ENCODE measurements at places on chromosomes 12 and 14.

GRCh38 chr12:6390084-6390799, 6.3 kb downstream of the LTBR start:
- no peak for DNase-seq

GRCh38 chr14:58362798-58363412, 32.8 kb upstream of the TOMM20L start:
- peak; percentile 17 for DNase-seq

GRCh38 chr14:74478996-74479635, 14.0 kb downstream of the NPC2 start:
- DNase-seq: no peak

- DNase-seq: no peak
Measured at GRCh38 chr12:65121956-65122469, 908 bp upstream of the WIF1 start.

DNA sequence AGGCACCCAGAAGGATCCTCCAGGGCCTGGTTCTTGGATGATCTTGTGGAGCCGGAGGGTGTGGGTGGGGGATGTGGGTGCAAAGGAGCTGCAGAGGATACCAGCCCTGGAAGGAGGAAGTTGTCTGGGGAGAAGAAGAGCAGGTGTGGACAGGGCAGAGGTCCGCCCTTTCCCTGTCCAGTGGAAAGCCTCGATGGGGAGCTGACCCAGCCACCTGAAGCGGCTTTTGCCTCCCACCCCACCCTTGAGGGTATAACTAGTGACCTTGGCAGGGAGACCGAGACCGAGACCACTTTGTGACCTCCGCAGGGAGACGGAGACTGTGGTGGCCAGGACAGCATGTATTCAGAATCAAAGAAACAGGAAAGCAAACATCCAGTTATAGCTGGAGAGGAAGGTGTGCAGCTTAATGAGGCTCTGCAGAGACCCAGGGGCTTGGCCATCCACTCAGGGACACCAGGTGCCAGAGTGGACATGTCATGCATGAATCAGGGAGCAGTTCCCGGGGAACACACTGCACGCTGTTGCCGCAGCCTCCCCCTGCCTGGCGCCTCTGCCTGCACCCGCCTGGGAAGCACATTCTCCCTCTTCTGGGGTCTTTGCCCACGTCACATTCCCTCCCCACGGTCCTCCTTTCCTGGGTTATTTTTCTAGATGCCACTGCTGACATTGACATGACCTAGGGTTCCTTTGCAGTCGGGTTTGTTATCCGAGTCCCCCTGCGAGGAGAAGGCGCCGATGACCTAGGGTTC, 87.7 kb downstream of the ADGRD1 start:
- no peak for DNase-seq

DNA sequence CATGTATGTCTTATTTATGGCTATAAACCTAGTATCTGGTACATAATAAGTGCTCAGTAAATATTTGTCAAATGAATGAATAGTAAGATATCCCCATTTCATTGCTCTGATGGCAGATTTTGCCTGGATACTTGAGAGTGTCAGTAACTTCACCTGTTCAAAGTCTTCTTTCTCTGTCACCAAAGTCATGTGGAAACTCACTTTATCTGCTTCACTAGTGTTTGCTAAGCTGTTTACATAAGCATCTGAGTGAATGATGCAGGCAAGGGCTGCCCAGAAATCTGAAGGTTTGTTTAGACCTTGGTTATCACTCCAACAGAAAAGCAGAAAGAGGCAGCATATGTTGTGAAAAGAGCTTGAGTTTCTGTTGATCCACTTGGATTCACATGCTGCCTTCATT, 4.3 kb downstream of the OR4E1 start:
- no peak for DNase-seq

DNA sequence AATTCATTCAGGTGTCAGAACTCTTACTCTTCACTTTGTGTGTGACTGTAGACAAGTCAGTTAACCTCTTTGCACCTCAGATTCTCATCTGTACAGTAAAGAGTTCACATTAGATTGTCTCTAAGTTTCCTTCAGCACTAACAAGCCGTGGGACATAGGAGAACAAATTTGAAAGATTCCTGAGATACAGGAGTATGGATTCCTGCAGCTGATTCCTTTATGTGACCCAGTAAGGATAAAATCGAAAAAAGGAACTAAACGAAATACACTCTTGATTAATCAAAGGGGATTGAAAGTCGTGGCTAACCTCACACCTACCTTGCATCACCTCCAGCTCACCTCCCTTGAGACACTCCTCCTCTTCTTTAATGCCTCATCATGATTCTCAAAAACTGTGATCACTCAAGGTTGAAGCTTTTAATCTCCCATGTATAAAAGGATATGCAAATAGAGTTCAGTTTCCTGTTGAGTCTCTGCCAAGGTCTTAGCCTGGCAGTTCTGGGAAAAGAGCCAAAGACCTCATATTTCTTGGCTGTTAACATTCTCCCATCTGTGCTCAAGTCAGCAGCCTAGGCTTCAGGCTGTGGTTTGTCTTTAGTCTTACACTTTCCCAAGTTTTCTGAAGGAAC, 156.6 kb downstream of the DAD1 start:
- peak; percentile 85 for DNase-seq

DNA sequence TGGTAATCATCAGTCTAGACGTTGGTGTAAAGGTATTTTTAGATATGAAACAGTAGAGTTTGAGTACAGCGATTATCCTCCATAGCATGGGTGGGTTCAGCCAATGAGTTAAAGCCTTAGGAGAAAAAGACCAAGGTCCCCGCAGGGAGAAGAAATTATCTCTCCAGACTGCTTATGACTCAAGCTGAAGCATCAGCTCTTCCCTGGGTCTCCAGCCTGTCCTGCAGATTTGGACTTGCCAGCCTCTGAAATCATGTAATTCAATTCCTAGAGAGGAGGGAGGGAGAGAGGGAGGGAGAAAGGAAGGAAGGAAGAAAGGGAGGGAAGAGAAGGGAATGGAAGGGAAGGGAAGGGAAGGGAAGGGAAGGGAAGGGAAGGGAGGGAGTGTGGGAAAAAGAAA, 12.0 kb upstream of the DTX1 start:
- no peak for DNase-seq

DNA sequence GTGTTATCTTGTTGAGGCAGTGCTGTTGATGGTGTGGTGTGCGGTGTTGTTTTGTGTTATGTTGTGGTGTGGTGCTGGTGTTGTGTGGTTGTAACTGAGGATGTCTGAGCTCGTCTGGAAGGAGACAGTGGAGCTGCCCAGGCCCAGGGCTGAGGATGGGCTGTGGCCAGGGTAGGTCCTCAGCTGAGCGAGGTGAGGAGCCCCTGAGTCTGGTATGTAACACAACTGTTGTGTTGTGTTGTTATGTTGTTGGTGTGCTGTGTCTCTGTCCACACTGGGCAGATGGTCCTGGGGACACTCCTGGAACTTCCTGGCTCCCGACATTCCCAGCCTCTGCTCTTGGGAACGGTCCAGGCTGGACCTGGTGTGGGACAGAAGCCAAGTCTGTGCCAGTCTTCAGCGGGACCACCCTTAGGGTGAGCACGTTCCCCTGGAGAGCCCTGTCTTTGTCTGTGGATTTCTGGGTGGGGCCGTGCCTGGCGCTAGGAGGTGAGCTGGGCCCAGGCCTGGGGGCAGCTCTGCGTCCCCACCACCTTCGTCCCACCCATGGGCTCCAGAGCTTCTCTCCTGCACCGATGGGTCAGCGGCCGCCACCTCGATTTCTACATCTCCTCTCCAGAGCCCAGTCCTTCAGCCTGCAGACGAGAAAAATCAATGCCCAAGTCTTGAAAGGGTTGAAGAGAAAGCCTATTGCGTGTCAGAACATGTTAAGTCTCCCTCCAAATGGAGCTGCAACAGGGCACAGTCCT, 27.4 kb upstream of the SFSWAP start:
- no peak for DNase-seq

DNA sequence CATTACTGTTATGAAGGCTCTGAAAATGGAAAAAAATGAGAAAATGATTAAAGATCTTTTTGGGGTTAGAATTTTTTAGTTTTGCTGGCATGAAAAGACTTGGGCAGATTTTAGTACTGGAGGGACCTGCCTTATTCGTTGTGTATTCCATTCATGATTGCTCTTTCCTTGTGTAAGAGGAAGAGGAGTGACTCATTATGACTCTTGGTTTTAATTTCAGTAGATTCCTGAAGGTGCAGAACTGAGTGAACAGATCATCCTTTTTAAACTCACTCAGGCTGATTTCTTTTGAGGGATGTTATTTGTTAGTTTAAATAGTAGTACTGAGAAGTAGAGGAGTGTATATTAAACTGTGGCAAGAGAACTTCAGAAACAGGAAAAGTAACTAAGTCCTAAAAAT, 41.6 kb downstream of the AKAP6 start:
- DNase-seq: peak; percentile 42

DNA sequence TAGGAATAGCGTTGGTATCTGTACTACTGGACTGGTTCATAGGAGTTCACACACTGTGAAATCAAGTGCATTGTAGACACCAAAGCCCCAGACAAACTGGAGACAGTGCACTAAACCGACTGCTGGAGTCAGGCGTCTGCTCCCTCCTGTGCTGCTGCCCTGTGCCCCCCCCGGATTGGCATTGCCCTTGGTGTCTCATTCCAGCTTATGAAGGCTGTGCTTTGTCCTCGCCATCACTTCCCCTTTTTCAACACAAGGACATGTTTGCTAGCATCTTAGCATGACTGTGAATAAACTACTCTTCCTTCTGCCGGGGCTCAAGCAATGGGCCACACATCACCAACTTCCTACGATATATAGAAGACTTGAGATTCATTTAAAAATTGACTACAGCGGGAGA, 84.0 kb downstream of the TMCC3 start:
- no peak for DNase-seq

DNA sequence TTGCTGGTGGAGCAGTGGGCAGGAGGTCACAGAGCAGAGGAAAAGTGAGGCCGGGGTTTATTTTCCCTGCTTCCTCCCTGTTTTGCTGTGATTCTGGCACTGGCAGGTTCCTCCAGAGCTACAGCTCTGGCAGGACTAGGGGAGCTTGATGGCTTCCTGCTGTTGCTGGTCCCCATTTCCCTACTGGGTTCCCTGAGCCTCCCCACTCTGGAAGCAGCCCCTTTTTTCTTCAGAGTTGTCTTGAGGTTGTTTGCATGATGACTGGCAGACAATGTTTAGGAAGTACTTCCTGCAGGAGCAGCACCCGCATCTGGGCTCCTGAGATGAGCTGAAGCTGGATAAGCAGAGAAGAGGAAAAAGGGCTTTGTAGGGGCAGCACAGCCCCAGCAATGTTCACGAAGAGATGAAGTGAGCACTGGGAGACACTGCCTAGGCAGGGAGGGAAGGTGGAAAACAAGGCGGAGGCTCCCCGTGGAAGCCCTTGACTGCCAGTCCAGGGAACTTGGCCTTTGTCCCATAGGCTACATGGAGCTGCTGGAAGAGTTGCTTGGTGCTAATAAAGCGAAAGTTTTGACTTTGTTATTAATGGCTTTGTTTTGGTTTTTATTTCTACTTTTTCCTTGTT, 126.9 kb downstream of the SLC38A6 start:
- DNase-seq: no peak

DNA sequence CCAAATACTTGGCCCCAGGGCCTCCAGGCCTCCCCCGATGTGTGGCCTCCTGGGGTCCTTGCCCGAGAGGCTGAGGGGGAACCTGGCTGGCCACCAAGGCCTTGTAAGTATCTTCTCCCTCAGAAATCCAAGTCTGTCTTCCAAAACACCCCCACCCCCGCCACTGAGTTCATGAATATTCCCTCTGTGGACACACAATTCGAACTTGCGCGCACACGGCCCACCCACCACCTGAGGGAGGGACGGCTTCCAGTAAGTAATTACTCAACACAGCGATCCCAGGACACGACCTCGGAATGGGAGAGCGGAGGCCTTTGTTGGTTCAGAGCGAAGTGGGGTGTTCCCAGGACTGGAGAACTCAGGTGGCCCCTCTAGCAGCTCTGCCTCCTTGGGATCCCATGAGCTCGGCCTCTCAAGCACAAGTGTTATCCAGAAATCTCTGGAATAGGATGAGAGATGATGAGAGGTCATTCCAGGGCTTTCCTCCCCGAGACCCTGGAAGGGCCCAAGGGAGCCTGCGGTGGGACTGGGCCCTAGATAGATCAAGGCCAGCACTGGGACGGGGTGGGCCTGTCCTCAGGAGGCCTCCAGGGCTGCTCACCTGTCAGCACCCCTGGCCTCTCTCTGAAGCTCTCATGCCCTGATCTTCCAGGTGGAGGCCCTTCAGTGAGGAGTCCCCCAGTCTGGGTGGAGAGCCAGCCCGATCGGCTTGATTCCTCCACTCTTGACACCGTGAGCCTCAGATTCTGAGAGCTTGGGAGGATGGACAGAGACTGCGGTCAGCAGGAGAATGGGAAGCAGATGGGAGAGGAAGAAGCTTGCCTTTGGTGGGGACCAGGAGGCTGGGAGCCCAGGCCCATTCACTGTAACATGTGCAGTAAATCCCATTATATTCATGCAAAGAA, 219.0 kb upstream of the RTL1 start:
- DNase-seq: no peak

- no peak for DNase-seq
Measured at GRCh38 chr14:101929096-101929495, 35.3 kb upstream of the DYNC1H1 start.

DNA sequence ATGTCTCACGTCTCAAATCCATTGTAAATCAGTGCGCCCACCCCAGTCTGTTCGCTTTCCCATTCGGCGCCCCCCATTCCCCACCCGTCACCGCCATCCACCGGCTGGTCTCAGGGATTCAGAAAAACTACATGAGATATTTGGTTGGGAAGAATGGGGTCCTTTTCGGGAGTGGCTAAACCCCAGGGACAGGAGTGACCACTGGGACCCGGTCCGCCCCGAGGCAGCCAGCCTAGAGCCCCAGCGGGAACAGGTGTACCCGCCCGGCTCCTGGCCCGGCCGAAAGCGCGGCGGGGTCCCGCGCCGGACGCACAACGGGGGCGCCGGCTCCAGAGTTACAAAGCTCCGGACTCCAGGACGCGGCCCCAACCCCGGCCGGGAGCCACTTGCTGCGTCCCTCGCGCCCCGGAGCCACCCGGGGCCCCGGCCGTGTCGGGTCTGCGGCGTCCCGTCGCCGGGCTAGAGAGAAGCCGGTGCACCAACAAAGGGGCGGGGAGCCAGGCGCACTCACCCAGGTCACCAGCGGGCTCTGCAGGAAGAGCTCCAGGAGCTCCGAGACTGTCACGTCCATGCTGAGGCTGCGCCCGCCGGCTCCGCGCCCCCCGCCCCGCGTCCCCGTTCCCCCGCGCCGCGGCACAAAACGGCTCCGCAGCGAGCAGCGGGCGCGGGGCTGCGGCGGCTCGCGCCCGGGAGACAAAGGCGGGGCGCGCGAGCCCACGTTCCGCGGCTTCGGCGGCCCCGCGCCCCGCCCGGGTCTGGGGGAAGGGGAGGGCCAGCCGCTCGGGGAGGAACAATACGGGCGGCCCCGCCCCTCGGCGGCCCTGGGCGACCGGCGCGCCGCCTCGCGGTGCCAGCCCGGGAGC, at the start of gene CCDC88C:
Gene CCDC88C (minus strand): TSS at position 701 of the 863 bp plus-strand sequence. CDS start 130 bp downstream, at position 571.
- DNase-seq: peak; percentile 16

DNA sequence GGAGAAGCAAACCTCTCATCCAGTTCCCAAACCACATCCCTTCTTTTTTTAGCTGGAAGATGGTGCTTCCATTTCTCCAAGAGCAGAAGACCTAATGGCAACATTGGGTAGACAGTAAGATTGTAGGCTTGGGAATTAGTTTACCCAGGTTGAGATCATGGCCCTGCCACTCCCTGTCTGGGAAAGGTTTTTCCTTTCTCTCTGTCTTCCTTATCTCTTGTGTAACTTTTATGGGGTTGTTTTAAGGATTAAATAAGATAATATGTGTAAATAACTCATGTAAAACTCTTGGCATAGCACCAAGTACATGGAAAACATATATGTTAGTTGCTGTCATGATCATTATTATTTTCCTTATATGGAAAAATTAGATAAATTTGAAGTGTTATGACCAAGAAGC, 23.2 kb upstream of the PSMA6 start:
- no peak for DNase-seq

- no peak for DNase-seq
Measured at GRCh38 chr12:56995930-56996496, 10.3 kb downstream of the ZBTB39 start.

- DNase-seq: no peak
Measured at GRCh38 chr12:26798023-26798422, 35.0 kb downstream of the ITPR2 start.

Measured in RCC 7860 (cell line).